Stimulated activated CD8-positive, alpha-beta memory T cell treated with anti-CD3 and anti-CD28 coated beads, Interleukin-4, amount 100 ng/mL, for 1 hour (primary cell): ENCODE measurements at places on chromosomes 6 and 20.

- no peak for DNase-seq
These were observed 739 bp downstream of the GSS start for GRCh38 chr20:34954904-34955230.

- no peak for DNase-seq
These were observed 52.1 kb downstream of the RNASET2 start for GRCh38 chr6:166904101-166904746.

GRCh38 chr6:158686791-158687381 lies 37.0 kb downstream of the SYTL3 start:
- DNase-seq = no peak

- DNase-seq = no peak
These were observed 57.8 kb upstream of the EDN1 start for GRCh38 chr6:12232339-12232738.

GRCh38 chr6:75711173-75711572 lies 37.9 kb upstream of the MYO6 start:
- DNase-seq = no peak

DNA sequence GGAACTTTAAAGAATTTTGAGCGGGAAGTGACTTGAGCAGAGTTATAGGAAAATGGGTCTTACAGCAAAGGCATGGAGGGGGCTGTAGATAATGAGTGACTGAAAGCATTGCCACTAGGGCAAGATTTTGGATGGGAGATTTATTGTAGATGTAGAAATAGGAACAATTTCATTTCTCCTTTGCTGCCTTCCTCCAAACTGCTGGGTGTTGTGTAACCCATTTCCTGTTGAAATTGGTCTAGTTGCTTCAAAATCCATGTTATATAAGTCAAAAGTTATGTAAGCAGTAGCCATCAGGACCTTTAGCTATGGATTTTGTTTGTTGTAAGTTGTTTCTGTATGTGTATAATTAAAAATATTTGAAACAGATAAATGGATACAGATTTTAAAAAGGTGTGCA lies 11.1 kb downstream of the YWHAB start:
- DNase-seq = no peak
